Mesendoderm (in vitro differentiated cells): ENCODE measurements at places on chromosomes 12 and 14.

DNA sequence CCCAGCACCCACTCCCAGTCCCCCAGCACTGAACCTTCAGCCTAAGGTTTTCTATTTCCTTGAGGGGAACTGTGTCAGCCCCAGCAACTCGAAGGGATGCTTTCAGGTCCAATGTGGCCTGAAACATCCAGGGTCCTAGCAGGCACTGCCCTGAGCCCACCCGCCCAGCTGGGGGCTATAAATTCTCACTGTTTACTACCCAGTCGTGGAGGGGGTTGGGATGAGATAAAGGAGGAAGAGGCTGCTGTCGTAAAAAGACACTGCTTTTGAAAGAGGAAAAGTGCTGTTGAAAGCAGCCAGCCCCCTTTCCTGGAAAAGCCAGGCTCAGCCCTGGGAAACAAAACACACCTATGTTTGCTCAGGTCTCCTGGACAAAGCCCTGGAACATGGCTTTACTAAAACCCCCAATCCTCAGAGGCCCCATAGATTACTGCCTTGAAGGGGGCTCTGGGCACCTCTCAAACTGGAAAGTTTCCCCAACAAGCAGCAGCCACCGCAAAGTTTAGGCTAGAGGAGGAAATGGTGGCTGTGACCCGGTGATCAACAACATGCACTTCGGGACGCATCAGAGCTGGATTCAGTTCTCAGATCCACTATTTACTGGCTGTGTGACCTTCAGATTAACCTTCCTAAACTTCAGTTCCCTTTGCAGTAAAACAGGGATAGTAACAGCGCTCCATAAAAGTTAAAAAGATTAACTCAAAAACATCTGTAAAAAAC, 51.0 kb downstream of the ACTN1 start:
- no peak for DNase-seq

- no peak for DNase-seq
Observed at GRCh38 chr12:42575717-42576116, 13.8 kb downstream of the PRICKLE1 start.

DNA sequence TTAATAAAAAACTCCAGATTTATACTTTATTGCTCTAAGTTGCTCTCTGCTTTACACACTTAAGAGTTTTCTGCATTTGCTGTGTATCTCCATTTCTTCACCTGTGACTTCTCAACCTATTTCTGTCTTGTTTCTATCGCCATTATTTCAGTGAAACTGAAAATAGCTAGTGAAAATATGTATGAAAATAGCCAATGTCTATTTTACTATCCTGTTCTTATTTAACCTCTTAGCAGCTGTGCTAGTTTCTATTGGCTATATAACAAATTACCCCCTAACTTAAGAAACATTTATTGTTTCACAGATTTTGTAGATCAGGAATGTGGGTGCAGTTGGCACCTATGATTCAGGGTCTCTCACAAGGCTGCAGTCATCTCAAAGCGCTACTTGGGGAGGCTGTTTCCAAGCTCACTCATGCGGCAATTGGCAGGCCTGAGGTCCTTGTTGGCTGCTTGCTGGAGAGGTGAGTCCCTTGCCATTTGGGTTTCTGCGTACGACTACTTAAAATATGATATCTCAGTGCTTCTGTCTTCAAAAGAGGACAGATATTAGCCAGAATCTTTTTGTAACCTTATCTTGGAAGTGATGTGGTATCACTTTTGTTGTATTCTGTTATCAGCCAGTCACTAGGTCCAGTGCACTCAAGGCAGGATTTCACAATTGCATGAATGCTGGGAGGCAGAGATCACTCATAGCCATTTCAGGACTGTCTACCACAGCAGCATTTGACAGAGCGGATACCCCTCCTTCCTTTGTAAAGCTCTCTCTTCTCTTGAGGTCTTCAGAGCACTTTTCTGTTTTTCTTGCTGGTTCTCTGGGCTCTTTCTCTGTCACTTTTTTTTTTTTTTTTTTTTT, 7.2 kb downstream of the ERC1 start:
- no peak for DNase-seq

- peak; percentile 26 for DNase-seq
Observed at GRCh38 chr12:4135919-4136605, 137.5 kb upstream of the CCND2 start.
